Panc1 (cell line): ENCODE measurements at places on chromosomes 13 and 19. TPM values are rescaled to one million over a fixed set of nuclear protein-coding genes. Genes with fewer than 3 reads are reported as not detected.

Gene CNMD
- total RNA-seq, result not detected

GRCh38 chr13:89738072-89738471 lies 1609.4 kb upstream of the MIR17HG start:
- no peaks in the 10 kb centered on the region for H3K36me3 ChIP-seq
- H3K4me3 ChIP-seq, result no peak overlapping the region
- no peak for DNase-seq
- H3K4me1 ChIP-seq, result no peaks in the 10 kb centered on the region
- no peaks in the 10 kb centered on the region for H3K27me3 ChIP-seq

- H3K27ac ChIP-seq, result no peak overlapping the region
- H3K4me3 ChIP-seq, result no peak overlapping the region
- no peaks in the 10 kb centered on the region for H3K27me3 ChIP-seq
- H3K36me3 ChIP-seq, result no peaks in the 10 kb centered on the region
These were observed 148.5 kb downstream of the ZNF486 start for GRCh38 chr19:20315543-20315942.

- peak overlapping the region; percentile 79 for H3K27ac ChIP-seq
- H3K27me3 ChIP-seq, result no peaks in the 10 kb centered on the region
- H3K36me3 ChIP-seq, result no peaks in the 10 kb centered on the region; the same call in 1 of the 2 replicates
- H3K4me3 ChIP-seq, result peak overlapping the region; percentile 77
These were observed 638 bp upstream of the BICRA start for GRCh38 chr19:47608074-47608918.

DNA sequence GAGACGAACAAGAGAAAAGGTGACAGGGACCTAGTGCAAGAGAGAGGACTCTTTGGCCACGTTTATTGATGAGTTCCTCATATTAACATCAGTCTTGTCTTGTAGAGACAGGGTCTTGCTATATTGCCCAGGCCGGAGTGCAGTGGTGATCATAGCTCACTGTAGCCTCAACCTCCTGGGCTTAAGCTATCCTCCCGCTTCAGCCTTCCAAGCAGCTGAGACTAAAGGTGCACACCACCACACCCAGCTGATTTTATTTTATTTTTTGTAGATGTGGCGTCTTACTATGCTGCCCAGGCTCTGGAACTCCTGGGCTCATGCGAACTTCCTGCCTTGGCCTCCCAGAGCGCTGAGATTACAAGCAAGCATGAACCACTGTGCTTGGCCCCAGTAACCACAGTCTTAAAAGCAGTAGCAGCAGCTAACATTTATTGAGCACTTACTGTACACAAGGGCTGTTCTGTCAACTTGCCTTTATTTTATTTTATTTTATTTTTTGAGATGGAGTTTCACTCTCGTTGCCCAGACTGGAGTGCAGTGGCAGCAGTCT lies 1.1 kb upstream of the SH2D3A start:
- no peak for DNase-seq
- peaks cover 3% of the 10 kb centered on the region; the same call in 1 of the 2 replicates for H3K36me3 ChIP-seq
- no peaks in the 10 kb centered on the region for H3K27me3 ChIP-seq
- no peak overlapping the region for H3K27ac ChIP-seq
- H3K4me1 ChIP-seq, result 0 out of 2 replicates have a peak, but pooled peaks cover 2% of the 10 kb centered on the region

GRCh38 chr13:50078231-50078894 lies 63.1 kb downstream of the KCNRG start:
- H3K27ac ChIP-seq, result peak overlapping the region; percentile 94
- no peaks in the 10 kb centered on the region for H3K27me3 ChIP-seq
- H3K4me3 ChIP-seq, result peak overlapping the region; percentile 71
- DNase-seq, result no peak
- peaks cover 33% of the 10 kb centered on the region for H3K4me1 ChIP-seq
- peaks cover 5% of the 10 kb centered on the region for H3K36me3 ChIP-seq

DNA sequence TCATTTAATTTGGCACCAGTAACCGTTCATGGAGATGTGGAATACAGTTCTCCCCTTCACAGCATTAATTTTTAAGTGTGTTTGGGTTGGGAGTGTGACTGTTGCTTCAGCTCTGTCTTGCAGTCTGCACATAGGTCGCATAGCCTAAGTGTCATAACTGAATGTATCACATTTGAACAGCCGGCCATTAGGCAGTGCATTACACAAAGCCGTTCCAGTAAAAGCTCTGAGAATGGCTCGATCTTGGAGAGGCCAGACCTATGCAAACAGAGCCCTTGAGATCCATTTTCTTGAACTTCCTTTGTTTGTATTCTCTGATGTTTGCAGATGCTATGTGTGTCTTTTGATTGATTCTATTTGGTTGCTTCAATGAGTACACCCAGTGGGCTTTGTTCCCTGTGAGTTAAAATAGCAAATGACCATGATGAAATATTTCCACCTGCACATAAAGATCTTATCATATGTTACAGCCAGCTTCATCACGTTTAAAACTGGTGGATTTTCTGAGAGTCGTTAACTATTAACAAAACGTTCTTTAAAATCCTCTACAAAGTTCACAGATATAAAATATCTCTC lies 1104.9 kb upstream of the SLC10A2 start:
- H3K27ac ChIP-seq, result no peak overlapping the region
- no peaks in the 10 kb centered on the region for H3K4me1 ChIP-seq
- H3K4me3 ChIP-seq, result no peak overlapping the region
- no peaks in the 10 kb centered on the region for H3K27me3 ChIP-seq

GRCh38 chr13:113091211-113091771 lies 14.3 kb upstream of the F7 start:
- no peaks in the 10 kb centered on the region for H3K4me1 ChIP-seq
- H3K36me3 ChIP-seq, result no peaks in the 10 kb centered on the region
- no peaks in the 10 kb centered on the region for H3K27me3 ChIP-seq
- H3K4me3 ChIP-seq, result no peak overlapping the region
- H3K27ac ChIP-seq, result no peak overlapping the region
- DNase-seq, result no peak
